Type B pancreatic cell (in vitro differentiated cells): ENCODE measurements at places on chromosomes 3 and 15.

GRCh38 chr3:47259114-47259513 lies 23.5 kb downstream of the KIF9 start:
- no peak for DNase-seq

DNA sequence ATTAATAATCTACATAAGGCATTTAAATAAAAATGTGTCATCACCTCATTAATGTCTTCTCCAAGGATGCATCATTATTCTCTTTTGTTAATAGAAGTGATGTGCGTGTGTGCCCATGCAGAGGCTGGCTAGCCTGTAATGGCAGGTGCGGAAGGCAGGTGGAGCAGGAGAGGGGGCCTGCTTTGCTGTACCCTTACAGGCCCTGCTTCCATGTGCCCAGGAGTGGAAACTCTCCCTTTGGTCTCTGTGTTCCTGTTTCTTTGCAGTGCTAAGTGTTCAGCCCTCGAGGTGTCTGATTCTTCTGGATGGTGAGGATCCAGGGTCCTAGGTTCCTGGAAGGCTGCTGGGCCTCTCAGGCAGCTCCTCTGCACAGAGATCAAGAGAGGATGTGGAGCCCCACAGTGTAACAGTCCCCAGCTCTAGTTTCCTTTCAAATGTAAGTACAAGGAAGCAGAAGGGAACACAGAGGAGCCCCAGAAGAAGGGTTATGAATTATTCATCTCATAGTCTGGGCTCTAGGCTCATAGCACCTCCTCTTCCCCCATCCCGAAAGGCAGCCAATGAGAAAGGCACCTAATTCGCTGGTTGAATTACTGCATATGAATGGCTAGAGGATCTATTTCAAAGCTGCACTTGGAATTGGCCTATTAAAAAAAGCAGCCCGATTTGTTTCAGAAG lies 39.2 kb upstream of the AGBL1 start:
- no peak for DNase-seq

DNA sequence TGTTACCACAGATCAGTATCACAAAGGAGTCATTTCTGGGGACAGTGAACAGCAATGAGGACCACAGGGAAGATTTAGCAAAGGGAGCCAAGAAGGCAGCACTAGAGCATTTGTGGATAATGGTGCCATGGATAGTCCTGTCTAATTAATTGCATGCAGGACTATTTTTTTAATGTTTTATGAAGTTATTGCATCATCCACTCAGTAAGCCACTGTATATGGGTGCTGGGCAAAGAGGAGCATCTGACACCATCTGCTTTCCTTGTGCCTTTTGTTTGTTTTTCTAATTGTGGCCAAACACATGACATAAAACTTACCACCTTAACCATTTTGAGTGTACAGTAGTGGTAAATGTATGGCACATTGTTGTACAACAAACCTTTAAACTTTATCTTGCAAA lies 301.1 kb upstream of the LRRFIP2 start:
- DNase-seq = no peak

DNA sequence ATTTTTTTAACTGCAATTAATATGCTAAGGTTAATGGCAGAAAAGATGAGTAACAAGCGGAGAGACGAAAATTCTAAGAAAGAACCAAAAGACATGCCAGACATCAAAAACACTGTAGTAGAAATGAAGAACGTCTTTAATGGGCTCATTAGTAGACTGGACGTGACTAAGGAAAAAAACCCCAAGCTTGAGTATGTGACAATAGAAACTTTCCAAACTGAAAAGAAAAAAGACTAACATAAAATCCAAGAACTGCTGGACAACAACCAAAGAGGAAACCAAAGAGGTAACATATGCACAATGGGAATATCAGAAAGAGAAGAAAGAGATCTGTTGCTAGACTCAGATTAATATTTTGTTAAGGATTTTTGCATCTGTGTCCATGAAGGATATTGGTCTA lies 94.6 kb upstream of the SETMAR start:
- DNase-seq = no peak

DNA sequence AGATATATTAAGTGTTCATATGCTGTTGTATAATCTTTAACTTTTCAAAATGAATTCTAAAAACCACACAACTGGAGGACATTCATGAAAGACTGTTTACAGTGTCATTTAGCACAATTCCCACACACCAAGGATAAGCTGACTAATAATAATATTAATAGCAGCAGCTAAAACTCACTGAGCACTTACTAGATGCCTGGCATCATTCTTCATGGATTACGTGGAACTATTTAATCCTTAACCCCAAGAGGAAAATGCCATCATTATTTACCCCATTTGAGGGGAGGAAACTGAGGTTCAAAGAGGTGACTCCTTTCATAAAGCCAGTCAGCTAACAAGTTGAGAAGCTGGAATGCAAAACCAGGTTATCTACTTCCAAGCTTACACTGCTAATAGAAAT lies 77.0 kb downstream of the TMEM108 start:
- no peak for DNase-seq
